ENCODE measurements at places on chromosomes 6 and 20.

DNA sequence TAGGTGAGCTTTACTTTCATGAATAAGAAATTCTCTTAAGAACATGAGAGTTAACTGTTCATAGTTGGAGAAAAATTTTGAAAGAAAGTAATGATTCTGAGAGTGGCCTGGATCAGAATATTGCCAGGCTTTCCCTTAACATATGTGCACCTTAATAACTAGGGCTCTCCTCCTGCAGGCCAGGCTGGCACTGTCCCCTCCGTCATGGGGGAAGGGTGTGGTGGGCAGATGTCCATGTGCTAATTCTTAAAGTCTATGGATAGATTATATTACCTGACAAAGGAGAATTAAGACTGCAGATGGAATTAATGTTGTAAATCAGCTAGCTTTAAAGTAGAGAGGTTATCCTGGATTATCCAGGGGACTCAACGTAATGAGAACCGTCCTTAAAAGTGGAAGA is 10.9 kb upstream of the KLHL32 start:
- DNase-seq, result no peak

- DNase-seq, result no peak
Measured at GRCh38 chr20:36532388-36532787, 8.9 kb upstream of the MYL9 start.

DNA sequence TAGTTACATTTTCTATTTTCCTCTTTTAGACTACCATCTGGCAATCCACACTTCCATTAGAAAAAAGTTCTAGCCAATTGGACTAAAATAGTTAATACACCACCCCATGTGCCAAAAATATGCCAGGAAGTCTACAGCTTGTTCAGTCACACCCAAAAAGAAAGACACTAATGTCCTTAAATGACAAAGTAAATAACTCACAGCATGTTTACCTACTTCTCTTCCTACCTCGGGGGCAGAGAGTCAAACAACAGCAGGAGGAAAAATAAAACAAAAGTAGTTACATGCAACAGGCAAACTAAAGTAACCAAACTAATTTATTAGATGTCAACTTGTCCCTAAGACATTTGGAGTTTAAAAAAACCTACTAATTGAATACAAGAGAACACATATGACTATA is 57.0 kb downstream of the UBE3D start:
- DNase-seq, result no peak

DNA sequence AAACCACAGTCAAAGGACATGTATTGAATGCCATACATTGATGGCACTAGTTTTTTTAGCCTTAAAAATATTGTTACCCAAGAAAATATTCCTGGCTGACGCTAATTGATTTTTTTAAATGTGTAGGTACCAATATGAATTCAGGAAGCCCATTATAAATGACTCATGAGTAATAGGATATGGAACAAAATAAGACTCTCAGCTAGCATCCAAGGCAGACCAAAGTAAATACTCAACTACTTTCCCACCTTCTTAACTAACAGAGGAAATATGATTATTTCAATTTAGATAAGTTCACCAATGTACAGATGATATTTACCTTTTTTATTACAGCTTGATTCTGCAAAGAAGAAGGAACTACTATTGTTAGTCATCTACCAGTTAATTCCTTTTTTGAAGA is 43.2 kb upstream of the TXNDC5 start:
- DNase-seq, result no peak

DNA sequence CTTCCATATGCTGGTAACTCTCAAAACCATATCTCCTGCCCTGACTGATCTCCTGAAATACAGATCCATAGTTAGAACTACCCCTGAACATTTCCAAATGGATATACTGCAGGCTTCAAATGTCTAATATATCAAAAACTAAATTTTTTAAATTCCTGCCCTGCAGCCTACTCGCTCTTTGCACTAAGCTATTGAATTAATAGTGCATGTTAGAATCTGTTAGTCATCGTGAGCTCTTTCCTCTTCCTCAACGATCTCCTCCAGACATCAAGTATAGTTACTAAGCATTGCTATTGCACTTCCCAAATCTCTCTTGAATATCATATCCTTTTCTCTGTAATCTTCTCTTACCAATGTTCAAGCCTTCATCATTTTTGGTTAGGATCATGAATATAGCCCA is 26.0 kb upstream of the RSPO3 start:
- no peak for DNase-seq

DNA sequence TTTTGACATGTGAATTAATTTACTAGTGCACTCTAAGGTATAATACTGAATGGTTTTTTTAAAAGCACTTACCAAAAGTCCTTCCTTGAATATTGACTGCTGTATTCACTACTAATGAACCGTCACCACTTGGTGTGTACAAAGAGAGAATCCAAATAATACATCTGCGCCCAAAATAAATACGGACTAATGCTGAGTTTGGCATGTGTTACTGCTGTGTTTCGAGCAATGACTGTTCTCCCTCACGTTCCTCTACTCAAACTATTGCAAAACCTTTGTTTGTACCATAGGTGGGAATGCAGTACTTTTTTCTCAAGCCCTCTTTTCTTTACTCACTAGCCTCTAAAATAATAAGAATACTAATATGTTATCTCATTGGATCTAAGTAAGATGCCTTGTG is 305.5 kb downstream of the QKI start:
- no peak for DNase-seq

DNA sequence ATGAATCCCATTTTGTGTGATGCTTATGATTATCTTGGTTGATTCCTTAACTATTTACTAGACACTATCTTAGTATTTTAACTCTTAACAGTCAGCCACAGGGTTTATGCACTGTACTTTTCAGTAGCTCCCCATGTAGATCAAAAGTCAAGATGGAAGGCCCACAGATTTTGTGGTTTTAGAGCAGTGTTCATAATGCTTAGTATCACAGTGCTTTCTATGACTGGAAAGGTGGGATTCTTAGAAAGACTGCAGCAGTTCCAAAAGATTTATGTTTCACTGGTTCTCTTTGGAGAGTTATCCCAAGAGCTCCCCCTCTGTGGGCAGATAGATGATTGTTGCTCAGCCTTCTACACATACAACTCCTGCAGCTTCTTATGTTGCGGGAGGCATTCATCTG is 34.5 kb downstream of the ANKRD6 start:
- no peak for DNase-seq

DNA sequence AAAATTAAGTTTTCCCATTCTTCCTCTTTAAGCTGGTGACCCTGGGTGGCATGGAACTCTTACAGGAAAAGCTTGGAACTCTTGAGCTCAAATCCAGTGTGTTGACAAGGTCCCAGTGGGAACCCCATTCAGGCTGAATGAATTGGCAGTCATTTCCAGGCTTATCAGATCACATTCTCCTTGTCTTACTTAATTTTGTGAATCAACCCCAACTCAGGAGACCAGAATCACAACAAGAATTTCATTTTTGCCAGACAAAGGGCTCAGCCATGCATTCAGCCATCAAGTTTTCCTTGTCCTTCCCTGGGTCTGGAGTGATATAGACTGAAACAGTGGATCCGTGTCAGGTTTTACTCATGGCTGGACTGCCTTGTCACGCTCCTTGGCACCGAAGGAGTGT is 92.1 kb upstream of the EEF1E1 start:
- no peak for DNase-seq

DNA sequence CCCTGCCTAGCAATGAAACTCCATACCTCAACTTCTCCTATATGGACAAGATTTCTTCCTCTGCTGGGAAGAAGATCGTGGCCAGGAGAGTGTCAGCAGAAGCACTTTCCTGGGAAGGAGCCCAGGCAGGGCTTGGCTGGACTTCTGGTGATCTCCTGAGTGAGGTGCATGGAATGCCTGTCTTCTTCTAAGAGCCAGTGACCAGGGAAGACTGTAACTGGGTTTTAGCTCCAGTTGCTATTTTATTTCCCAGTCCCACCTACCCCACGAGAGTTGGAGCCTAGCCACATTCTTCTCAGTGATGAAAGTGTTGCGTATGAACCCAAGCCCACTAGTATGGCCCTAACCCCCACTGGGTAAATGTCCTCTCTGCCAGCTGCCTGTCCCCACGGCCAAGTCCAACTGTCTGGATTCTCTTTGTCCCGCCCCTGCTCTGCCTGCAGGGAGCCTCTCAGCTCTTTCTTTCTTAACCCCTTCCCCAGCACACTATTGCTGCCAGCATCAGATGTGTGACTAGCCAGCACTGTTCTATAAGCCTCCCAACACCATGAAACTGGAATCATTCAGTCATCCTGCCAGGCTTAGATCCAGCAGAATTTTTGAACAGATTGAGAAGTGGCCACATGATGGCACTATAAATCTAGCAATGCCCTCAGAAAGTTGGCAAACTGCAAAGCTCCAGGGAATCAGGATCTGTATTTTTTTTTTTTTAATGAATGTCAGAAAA is 69.8 kb upstream of the FAM184A start:
- no peak for DNase-seq

GRCh38 chr6:45786355-45786781 is 229.3 kb downstream of the CLIC5 start:
- DNase-seq, result no peak

GRCh38 chr6:86869500-86869899 is 67.8 kb upstream of the HTR1E start:
- DNase-seq, result no peak

DNA sequence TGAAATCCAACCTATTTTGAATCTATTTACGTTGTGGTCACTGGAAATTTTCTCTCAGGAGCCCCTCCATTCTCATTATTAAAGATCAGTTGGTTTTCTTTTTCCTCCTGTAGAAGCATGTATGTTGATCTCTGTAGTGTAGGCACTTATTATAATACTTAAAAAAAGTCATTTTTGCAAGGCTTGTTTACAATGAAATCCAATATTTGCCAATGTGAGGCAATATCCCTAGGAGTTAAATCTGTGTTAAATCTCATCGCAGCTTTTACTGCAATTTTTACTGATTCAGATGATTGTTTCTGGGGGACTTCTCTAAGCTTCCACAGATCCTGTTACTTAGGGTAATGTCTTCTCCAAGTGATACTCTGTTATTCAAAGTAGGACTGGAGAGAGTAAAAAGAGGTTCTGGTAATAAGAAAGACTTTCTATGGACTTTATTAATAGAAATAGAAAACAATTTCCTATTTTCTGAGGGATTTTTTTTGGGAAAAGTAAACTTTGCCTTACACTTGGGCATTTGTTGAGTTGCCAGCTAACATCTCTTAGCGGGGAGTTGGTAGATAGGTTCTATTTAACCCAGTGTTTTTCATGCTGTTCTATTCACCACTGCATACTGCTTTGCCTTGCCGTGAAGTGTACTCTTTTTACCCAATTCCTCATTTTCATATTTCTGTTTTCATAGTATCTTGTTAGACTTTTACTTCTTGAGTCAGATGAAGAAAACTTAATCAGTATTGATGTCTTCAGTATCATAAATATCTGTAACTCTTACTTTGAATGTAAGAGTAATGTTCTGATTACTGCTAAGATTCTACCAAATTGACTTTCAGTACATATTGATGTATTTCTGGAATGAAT is 48.6 kb downstream of the CDKAL1 start:
- DNase-seq, result no peak

- no peak for DNase-seq
Measured at GRCh38 chr6:17940151-17940792, 47.2 kb downstream of the KIF13A start.

DNA sequence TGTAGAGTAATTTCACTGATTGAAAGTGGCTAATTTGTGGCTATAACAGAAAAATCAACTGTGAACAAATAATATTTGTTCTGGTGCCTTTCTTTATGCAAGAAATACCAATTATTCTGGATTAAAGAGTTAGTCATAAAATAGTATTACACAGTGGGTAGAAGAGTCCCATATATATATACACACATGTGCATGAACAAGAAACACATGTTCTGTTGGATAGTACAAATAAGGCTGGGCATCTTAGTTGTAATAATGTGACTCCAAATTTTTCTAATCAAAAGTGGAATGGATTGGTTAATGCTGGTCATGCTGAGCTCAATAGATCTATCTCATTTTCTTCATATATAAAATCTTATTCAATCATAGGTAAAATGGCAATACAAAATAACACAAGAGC is 179.4 kb downstream of the OGFRL1 start:
- DNase-seq, result no peak

- DNase-seq, result no peak
Measured at GRCh38 chr6:170092826-170093225, 198.1 kb downstream of the DLL1 start.

DNA sequence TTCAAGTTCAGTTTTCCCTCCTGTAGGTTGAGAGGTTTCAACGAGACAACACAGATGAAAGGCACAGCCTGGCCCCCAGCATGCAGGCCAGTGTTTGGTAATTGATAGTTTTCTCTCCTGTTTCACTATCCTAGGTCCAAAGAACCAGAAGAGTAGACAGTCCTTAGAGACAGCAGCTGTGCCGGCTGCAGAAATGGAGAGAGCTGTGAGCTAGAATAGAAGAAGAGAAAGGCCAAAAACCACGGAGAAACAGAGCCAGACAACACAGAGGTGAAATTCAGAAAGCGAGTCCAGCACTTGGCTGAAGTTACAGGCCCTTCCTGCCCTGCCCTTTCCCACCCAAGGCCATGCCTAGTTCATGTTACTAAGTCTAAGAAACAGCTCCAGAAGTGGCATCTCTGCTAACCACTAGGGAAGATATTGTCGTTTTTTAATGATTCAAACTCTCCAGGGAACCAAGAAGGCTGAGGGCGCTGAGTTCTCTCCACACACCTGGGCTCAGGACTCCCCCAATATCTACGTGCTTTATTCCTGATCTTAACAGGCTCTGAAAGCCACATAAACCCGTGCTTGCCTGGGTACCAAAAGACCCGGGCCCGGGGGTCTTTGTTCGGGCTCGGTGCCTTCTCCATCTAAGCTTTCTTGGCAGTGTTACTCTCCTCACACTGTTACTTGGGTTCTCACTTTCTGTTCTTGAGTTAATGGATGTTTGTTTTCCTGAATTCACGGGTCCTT is 16.5 kb upstream of the RBPJL start:
- no peak for DNase-seq

- DNase-seq, result no peak
Measured at GRCh38 chr6:56101141-56101553, 146.2 kb downstream of the COL21A1 start.

GRCh38 chr20:2652724-2653555 is 508 bp downstream of the NOP56 start:
- no peak for DNase-seq

- DNase-seq, result no peak
Measured at GRCh38 chr6:166950443-166950821, 5.9 kb downstream of the RNASET2 start.

DNA sequence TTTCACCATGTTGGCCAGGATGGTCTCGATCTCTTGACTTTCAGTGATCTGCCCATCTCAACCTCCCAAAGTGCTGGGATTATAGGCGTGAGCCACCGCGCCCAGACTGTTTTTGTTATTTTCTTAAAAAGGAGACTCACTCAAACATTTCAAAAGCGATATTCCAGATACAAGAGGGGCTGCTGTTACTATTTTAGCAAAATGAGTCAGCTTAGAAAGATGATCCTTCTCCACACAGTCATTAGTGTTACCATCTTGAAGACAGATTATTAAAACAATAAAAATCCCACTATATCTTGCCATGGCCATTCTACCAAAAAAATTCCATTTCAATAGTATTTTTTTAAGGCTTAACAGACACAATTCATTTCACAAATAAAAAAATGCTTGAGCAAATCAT is 102.8 kb downstream of the PREP start:
- no peak for DNase-seq

DNA sequence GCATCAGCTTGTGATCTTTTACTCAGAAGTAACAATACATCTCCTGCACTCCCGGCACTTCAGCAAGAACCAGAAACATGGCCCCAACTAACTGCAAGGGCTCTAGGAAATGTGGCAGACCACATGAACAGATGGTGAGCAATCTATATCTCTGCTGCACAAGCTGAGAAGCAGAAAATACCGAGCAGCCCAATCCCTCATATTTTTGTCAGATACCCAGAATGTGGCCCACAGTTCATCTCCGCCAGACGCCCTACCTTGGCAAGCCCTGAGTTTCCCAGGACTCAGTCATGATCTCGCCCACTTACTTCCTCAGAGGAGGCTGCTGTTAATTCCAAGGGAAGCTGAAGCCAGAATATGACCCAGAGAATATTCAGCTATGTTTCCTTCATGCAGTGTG is 63.1 kb upstream of the PHACTR1 start:
- no peak for DNase-seq
